Stimulated activated effector memory CD8-positive, alpha-beta T cell treated with anti-CD3 and anti-CD28 coated beads, Interleukin-12 subunit alpha, Interleukin-12 subunit beta, amount 100 ng/mL, for 72 hours (primary cell): ENCODE measurements at places on chromosomes 7 and 10.

- no peak for DNase-seq
Observed at GRCh38 chr10:45438466-45439090, 64.6 kb downstream of the ALOX5 start.

GRCh38 chr7:101146-102046 is 91.0 kb upstream of the FAM20C start:
- DNase-seq = no peak

GRCh38 chr10:100826661-100826982 is 81.2 kb downstream of the PAX2 start:
- DNase-seq = no peak

DNA sequence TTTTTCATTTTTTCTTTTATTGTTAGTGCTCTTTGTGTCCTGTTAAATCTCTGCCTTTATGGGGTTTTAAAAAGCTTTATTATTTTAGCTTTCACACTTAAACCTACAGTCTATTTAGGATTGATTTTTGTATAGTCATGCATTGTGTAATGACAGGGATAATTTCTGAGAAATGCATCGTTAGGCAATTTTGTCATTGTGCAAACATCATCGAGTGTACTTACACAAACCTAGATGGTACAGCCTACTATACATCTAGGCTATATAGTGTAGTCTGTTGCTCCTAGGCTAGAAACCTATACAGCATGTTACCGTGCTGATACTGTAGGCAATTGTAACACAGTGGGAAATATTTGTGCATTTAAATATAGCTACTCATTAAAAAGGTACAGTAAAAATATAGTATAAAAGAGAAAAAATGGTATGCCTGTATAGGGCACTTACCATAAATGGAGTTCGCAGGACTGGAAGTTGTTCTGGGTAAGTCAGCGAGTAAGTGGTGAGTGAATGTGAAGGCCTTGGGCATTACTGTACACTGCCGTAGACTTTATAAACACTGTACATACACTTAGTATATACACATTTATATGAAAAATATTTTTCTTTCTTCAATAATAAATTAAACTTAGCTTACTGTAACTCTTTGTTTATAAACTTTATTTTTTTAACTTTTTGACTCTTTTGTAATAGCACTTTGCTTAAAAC is 16.0 kb downstream of the UBE2D1 start:
- DNase-seq = no peak

DNA sequence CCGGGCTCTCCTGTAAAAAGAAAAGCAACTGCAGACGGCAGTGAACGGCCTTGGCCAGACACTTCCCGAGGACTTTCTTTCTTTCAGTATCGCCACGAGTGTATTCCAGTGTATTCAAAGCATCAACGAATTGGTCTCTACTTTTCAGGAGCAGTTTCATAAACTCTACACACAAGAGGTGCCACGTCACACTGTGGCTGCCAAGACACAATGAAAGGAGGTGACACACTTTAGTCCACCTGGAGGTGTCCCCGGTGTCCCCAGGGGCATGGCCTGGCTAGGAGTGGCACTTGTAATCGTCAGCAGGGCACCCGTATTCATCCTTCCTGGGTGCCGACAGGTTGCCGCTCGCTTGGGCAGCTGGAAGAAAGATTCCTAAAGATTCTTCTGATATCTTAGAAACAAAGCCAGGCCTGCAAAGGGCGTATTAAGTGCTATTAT is 5.0 kb downstream of the TNS3 start:
- no peak for DNase-seq

DNA sequence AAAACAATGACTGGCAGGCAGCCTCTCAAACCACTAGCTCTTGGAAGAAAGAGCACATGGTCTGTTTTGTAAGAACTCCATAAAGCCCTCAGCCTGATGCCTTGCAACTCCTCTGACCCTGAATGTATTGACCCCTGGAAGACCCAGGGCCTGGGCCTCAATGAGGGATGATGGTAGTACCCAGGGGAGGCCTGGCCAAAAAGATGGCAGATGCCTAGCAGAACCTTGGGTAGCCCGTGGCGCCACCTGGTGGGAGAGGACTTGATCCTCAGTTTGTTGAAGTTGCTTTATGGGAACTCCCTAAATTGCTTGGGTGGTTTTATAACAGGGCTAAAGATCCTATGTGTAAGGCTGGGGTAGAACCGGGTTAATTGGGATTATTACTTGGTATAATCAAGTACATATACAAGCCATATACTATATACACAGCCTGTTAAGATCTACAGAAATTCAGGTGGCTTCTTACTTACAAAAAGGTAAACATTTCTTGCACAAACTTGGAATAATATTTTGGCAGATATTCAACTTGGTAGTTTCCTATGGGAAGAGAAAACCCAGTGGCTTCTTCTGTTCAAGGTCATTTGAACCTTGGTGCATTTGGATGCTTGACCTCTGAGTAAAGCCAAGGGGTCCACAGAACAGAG is 95.8 kb upstream of the CACUL1 start:
- peak; percentile 54 for DNase-seq

GRCh38 chr7:129009437-129009836 is 45.5 kb downstream of the TNPO3 start:
- DNase-seq = no peak

- no peak for DNase-seq
Observed at GRCh38 chr10:118662228-118663035, 67.0 kb upstream of the PRLHR start.

DNA sequence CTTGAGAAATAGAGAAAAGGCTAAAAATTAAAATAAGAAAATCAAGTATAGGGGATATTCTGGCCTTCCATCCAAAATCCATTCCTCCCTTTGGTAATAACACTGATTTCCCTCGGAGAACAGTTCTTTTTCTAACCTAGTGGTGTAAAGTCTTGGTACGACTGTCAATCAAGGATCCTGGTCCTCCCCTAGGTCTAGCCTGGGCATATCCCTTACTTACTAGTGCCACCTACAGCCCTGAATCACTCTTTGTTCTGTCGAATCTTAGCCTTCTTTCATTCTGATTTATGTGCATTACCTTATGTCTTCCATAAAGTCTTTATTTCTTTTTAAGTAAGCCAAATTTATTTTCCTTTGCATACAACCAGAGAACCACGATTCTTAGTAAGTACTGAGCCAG is 298.7 kb upstream of the LRRTM3 start:
- no peak for DNase-seq

DNA sequence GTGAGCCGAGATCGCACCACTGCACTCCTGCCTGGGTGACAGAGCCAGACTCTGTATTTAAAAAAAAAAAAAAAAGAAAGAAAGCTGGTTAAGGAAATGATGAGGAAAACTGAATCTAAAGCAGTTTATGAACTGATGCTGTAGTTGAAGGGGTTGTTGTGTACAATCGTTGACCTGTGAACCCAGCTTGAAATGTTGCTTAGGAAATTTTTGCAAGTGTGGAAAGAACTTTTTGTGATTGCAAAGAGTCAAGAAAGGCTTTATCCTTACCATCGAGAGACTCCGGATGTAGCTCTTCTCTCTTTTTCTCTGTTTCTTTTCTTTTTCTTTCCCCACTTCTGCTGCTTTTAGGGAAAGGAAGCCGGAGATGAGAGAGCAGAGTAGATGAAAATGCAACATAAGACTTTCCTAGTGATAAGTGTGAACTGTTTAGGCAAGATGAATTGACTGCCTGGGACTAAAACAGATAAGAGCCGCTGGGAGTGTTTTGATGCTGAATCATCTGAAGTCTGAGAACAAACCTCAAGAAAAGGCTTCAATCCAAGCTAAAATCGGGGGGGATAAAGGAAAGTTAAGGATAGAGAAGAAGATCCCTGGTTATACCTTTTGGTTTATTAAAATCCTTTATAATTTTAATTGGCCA is 69.0 kb downstream of the TAF3 start:
- no peak for DNase-seq

- DNase-seq = no peak
Observed at GRCh38 chr7:16648551-16648950, 2.6 kb downstream of the BZW2 start.

- no peak for DNase-seq
Observed at GRCh38 chr10:76735866-76736265, 901.7 kb downstream of the KCNMA1 start.

GRCh38 chr7:29806208-29806994 is at the start of gene WIPF3:
TSS of gene WIPF3 (plus strand) at chr7:29806508. CDS start at chr7:29834725, 28,217 bp downstream.
- DNase-seq = no peak

DNA sequence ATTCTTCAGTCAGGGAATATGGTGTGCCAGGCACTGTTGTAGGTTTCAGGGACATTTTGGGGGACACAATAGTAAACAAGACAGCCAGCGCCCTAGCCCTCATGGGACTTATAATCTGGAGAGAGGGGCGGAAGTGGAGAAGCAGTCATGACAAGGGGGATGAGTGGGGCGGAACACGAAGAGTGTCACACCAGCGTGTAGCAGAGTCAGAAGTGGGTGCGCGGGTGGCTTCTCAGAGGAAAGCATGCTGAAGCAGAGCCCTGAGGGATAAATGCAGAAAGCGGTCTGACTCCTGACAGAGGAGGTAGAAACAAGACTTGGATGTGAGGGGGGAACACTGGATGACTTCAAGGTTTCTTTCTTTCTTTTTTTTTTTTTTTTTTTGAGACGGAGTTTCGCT is 160.3 kb upstream of the LYZL2 start:
- DNase-seq = no peak

GRCh38 chr10:57119684-57120083 is 758.6 kb upstream of the ZWINT start:
- DNase-seq = no peak

- no peak for DNase-seq
Observed at GRCh38 chr7:27345164-27345887, 102.7 kb downstream of the EVX1 start.

DNA sequence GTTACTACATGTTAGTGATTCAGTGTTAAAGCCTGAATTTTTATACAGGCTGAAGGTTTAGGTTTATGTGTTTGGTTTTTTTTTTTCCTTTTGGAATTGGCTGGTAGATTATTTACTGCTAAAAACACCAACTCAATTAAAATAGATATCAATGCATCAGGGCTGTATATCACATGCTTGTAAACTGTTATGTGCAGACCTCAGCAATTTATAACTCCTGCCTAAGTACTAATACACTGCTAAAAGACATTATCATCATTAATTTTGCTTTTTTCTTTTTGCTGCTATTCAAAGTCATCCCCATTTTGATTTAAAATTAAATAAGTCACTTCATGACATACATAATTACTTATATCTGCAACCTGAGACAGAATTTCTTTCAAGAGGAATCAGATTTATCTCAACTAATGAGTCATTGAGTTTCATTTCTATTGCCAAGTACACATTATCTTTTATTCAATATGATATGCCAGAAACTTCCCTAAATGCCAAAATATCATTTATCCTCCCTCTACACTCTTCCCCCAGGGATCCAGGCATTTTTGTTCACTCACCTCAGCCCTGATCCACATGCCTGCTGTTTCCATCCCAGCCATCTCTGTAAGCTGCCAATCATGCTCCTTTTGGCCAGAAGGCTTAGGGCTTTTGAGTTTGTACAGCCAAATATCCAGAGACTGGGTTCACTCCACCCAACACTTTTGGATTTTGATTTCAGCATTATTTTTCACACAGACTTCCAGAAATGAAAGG is 98.5 kb downstream of the POLR1F start:
- DNase-seq = no peak

- DNase-seq = no peak
Observed at GRCh38 chr10:20040012-20040411, 223.8 kb downstream of the PLXDC2 start.

- DNase-seq = no peak
Observed at GRCh38 chr10:92897916-92898315, 49.6 kb downstream of the EXOC6 start.

DNA sequence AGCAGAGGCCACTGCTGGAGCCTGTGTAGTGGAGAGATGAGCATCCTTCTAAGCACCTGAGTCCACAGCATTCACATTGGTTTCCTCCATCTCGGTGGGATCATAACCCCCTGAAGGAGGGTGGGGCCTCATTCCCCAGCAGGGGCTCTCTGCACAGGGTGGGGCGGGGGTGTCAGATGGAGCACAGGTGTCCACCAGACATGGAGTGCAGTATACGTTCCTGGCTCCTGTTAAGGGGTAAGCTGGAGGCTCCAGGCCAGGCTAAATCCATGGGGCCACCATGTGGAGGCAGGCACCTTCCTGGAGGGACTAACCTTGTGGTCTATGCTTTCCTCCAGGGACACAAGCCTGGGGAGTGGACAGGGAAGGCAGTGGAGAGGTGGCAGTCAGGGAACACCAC is 252.6 kb downstream of the GRID1 start:
- no peak for DNase-seq

GRCh38 chr10:35855155-35855947 is 213.3 kb upstream of the FZD8 start:
- DNase-seq = no peak

- no peak for DNase-seq
Observed at GRCh38 chr10:95273393-95274312, 17.1 kb downstream of the PDLIM1 start.

DNA sequence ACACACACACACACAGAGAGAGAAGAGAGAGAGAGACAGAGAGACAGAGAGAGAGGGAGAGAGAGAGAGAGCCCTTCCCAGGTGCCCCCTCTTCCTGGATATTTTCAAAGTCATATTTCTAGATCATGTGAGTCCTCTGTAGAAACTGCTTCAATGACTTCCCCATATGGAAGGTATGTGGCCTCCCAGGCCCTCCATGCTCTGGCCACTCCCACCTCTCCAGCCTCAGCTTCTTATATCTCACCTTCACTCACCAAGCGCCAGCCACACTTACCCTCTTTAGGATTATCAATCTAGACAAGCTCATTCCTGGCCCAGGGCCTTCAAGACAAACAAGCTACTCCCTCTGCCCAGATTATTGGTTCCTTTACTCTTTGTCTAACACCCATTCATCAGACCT is 259.7 kb downstream of the MTERF1 start:
- no peak for DNase-seq

DNA sequence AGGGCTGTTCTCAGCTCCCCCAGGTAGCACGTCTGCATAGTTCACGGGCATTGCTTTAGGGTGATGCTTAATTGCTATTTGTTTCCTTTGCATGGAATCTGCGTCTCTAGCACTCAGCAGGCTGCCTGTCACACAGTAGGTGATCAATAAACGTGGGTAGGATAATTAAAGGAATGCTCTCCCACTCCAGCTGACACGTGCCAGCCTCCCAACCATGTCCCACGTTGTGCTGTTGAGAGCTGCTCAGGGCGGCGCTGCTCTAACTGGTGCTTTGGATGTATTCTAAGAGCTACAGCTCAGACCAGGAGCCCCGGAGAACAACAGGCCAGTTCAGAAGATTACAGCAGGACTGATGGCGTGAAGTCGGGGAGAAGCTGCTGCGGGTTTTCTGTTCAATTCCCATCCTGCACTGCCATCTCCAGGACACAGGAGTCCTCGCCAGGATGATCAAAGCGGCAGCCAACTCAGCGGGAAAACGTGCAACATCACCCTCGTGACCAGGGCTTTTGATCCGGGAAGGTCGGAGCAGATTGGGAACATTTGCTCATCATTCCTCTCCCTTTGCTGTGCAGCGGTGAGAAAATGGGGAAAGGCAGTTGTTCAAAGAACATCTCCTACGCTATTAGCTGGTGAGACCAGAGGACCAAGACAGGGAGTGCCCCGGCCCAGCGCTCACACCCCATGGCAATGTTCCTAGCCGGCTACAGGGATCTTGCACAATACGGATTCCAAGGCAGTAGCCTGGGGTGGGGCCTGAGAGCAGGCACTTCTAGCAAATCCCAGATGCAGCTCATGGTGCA is 50.5 kb upstream of the FOXK1 start:
- DNase-seq = no peak

- DNase-seq = no peak
Observed at GRCh38 chr7:1802899-1803298, 132.8 kb downstream of the ELFN1 start.

- DNase-seq = no peak
Observed at GRCh38 chr7:79268730-79269129, 184.7 kb downstream of the MAGI2 start.
